Motor neuron (in vitro differentiated cells): ENCODE measurements at places on chromosomes 2 and 18. TPM values are rescaled to one million over a fixed set of nuclear protein-coding genes. Genes with fewer than 3 reads are reported as not detected.

DNA sequence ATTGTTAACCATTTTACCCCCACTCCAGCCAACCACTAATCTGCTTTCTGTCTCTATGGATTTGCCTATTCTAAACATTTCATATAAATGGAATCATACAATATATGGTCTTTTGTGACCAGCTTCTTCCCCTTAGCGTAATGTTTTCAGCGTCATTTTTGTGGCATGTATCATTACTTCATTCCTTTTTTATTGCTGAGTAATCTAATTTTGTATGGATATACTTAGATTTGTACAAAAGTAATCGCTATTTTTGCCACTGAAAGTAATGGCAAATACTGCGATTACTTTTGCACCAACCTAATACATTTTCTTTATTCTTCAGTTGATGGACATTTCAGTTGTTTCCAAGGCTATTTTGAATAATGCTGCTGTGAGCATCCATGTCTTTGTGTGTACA, 227.6 kb downstream of the WDR7 start:
- ATAC-seq, result no peak

- ATAC-seq, result peak; percentile 50
These were observed 143.6 kb downstream of the RNF144A start for GRCh38 chr2:7060631-7061449.

DNA sequence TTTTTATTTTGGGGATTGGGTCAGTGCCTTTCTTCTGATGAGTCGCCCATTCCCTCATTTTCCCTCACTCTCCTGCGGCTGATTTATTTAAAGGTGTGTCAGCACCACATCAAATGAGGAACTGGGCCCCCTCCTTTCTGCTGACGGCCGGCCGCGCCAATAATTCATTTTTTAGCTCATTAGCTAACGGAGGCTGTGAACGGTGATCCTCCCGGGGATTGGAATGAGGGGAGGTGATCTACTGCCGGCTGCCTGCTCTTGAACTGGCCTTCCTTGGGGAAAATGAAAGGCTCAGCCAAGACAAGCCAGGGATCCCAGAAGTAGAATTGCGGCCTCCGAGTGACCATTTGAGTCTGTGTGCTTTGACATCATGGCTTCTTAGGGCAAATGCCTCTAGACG, 54.2 kb downstream of the GBX2 start:
- ATAC-seq, result no peak

DNA sequence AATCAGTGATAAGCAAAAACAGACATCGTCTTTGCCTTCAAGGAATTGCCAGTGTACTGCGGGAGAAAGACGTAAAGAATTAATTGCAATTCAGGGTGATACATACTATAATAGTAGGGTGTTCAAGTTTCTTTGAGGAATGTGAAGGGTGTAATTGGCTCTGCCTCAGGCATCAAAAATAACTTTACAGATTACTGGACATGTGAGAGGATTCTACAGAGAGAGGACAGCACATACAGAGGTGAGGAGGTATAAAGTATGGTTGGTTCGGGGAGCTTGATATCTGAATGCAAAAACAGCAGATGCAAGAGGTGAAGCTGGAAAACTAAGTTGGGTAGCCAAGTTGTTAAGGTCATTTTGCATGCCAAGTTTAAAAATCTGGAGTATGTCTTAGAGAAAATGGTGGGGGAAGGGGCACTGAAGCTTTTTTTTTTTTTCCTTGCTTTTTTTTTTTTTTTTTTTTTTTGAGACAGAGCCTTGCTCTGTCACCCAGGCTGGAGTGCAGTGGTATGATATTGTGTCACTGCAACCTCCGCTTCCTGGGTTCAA, 227.5 kb upstream of the FOSL2 start:
- ATAC-seq, result no peak

- no peak for ATAC-seq
These were observed 375.5 kb downstream of the ZNF521 start for GRCh38 chr18:24976502-24976901.

Gene TSPYL6
- 0.83 and 0.87 TPM in 2 replicates for total RNA-seq

Gene BMP10
- 1.0 TPM in 1 of 2 replicates, not detected in the other for total RNA-seq

Gene COBLL1
- 26.9 and 44.8 TPM in 2 replicates for total RNA-seq

Gene GAREM2
- 11.9 and 12.5 TPM in 2 replicates for total RNA-seq

Gene DPP4
- 1.2 and 1.5 TPM in 2 replicates for total RNA-seq

Gene SRD5A2
- total RNA-seq, result 0.11 and 0.17 TPM in 2 replicates

Gene CCDC141
- 0.19 and 0.21 TPM in 2 replicates for total RNA-seq

Gene FAM124B
- total RNA-seq, result 0.09 TPM in 1 of 2 replicates, not detected in the other
